Spinal cord (tissue), 10 donors: ENCODE measurements at places on chromosomes 4 and X. TPM values are rescaled to one million over a fixed set of nuclear protein-coding genes. Genes with fewer than 3 reads are reported as not detected.

GRCh38 chrX:134764202-134764785 lies 106.0 kb upstream of the PLAC1 start:
- H3K27ac ChIP-seq = no peak overlapping the region
- H3K4me1 ChIP-seq = no peaks in the 10 kb centered on the region

DNA sequence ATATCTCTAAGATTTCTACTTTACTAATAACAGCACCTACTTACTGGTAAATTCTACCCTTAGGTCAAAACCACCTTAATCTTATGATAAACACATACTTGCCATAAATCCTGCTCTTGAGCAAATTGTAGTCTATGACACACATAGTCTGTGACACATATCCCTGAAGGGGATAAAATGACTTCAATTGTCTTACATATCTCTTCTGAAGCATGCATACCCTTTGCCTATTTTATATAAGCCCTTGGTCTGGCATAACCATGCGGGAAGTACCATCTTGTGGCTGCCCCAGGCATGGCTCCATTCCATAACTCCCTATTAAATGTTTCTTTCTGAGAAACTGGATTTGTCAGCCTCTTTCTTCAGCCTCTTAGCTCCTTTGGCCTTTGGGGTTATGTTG lies 248.9 kb downstream of the SLC7A11 start:
- no peak overlapping the region for H3K27ac ChIP-seq
- no peak overlapping the region for H3K4me3 ChIP-seq
- H3K4me1 ChIP-seq = no peaks in the 10 kb centered on the region
- H3K36me3 ChIP-seq = no peaks in the 10 kb centered on the region

DNA sequence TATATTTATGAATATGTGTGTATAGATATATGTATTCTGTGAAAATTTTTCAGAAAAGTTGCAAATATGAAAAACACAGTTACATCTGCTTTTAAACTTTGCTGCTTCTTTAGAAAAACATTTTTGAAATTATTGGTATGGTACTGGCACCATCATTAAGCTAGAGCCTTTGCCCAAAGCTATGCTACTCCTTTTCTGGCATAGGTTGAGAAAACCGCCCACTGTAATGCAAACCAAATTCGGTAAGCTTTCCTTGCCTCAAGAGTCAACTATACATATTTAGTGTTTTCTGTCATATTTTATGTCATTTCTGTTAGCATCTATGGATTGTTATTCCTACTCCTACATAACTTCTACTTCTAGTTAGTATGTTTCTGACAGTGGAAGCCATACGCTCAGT lies 50.7 kb downstream of the ANTXR2 start:
- H3K4me1 ChIP-seq = no peaks in the 10 kb centered on the region
- H3K36me3 ChIP-seq = peaks cover 2% of the 10 kb centered on the region
- H3K27ac ChIP-seq = no peak overlapping the region
- DNase-seq = no peak

GRCh38 chr4:1469607-1470392 lies 63.6 kb upstream of the NKX1-1 start:
- peaks cover 9% of the 10 kb centered on the region for H3K4me1 ChIP-seq
- no peak for DNase-seq
- H3K27me3 ChIP-seq = peaks cover 33% of the 10 kb centered on the region
- no peak overlapping the region for H3K27ac ChIP-seq

DNA sequence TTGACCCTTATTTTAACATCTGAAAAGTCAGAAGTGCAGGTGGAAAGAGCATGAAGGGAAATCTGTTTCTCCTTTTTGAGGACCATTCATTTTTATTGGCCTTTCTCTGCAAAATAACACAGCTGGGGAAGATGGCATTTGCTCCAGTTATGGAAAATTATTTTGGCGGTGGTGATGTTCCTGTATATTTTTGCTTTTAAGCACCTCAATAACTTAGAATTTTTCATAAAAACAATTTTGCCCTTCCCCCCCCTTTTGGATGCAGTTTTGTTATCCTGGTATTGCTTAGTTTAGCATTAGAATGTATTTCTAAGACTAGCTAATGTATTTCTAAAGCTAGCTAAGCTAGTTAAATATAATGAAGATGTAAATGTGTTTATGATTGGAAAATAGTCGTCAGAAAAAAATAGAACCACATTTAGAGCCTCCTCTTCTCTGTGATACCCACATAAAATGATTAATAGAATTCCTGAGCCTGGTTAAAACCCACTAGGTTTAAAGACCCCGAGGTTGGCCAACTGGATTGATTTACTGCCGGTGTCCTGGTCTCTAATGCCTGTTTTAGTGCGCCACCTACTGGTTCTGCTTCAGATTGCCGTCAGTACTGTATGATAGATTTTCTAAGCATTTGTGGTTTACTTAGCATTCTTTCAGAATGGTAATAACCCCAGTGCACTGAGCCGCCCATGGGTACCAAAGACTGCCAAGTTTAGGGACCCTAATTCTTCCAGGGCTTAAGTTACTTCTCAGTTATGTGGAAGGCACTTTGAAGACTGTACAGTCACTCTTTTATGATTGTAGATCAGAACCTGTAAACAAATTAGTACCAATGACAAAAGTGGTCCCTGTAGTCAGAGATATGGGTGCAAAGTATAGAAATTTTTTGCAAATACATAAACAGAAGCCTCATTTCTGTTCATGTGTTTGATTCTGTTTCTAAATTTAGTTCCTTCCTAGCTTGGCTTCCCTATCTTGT lies 11.4 kb downstream of the KLF3 start:
- H3K4me3 ChIP-seq = no peak overlapping the region
- H3K27me3 ChIP-seq = no peaks in the 10 kb centered on the region
- H3K4me1 ChIP-seq = peaks cover 40% of the 10 kb centered on the region
- DNase-seq = peak; percentile 95
- no peaks in the 10 kb centered on the region for H3K36me3 ChIP-seq

GRCh38 chr4:103567591-103567990 lies 152.2 kb downstream of the TACR3 start:
- H3K4me3 ChIP-seq = no peak overlapping the region
- H3K27ac ChIP-seq = no peak overlapping the region
- H3K27me3 ChIP-seq = no peaks in the 10 kb centered on the region
- H3K36me3 ChIP-seq = no peaks in the 10 kb centered on the region
- DNase-seq = no peak

GRCh38 chrX:55546956-55547355 lies 57.3 kb upstream of the USP51 start:
- H3K4me1 ChIP-seq = no peaks in the 10 kb centered on the region
- no peaks in the 10 kb centered on the region for H3K27me3 ChIP-seq
- H3K4me3 ChIP-seq = no peak overlapping the region
- DNase-seq = no peak
- H3K27ac ChIP-seq = no peak overlapping the region

GRCh38 chr4:43411226-43411625 lies 518.7 kb downstream of the GRXCR1 start:
- H3K36me3 ChIP-seq = no peaks in the 10 kb centered on the region
- H3K27ac ChIP-seq = no peak overlapping the region
- no peaks in the 10 kb centered on the region for H3K27me3 ChIP-seq
- H3K4me3 ChIP-seq = no peak overlapping the region

- no peak for DNase-seq
- no peaks in the 10 kb centered on the region for H3K36me3 ChIP-seq
- H3K27ac ChIP-seq = no peak overlapping the region
- no peaks in the 10 kb centered on the region for H3K27me3 ChIP-seq
These were observed 4.4 kb upstream of the APBB2 start for GRCh38 chr4:41218703-41219102.

GRCh38 chrX:12702509-12703091 lies 88.6 kb upstream of the PRPS2 start:
- H3K4me1 ChIP-seq = no peaks in the 10 kb centered on the region
- peak; percentile 4 for DNase-seq
- H3K4me3 ChIP-seq = no peak overlapping the region
- no peaks in the 10 kb centered on the region for H3K36me3 ChIP-seq
- no peak overlapping the region for H3K27ac ChIP-seq
- no peaks in the 10 kb centered on the region for H3K27me3 ChIP-seq

DNA sequence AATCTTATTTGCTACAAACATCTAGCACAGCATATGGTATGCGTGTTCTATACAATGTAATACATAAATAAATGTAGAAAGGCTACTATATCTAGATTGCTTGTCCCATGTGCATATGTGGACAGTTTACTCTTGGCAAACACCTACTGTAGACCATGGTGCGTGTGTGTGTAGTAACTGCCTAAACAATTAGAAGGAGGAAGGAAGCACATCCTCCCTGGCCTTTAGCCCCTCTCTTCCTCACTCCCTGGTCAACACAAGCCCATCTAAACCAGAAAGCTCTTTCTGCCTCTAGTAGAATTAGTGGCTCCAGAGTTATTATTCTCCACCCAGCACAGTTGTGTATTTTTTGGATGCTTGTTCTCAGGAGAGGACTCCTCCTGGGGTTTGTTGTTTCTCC lies 73.9 kb downstream of the KDR start:
- no peak overlapping the region for H3K4me3 ChIP-seq
- no peaks in the 10 kb centered on the region for H3K4me1 ChIP-seq
- H3K36me3 ChIP-seq = no peaks in the 10 kb centered on the region
- H3K27ac ChIP-seq = no peak overlapping the region
- H3K27me3 ChIP-seq = no peaks in the 10 kb centered on the region

The CLIC2 gene
- 10.1 TPM for total RNA-seq

- no peak overlapping the region for H3K27ac ChIP-seq
- H3K36me3 ChIP-seq = no peaks in the 10 kb centered on the region
- H3K4me1 ChIP-seq = no peaks in the 10 kb centered on the region
- no peak overlapping the region for H3K4me3 ChIP-seq
- no peak for DNase-seq
These were observed 60.4 kb downstream of the REELD1 start for GRCh38 chr4:146274774-146275173.

DNA sequence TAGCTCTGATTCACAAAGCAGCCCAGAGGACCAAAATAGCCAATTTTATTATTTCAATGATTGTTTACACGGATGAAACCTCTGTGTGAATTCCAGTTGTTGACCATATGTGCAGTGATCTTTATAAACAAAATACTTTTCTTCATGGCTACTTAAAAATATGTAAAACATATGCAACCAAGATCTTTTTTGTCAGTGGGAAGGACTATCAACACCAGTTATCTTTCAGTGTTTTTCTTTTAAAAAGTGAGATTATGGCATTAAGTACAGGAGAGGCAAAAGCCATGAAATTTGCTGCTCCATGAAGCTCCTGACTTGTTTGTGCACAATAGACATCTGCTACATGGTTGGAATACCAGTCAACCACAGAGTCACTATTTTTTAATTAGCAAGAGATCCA lies 184.4 kb downstream of the DKK2 start:
- no peak for DNase-seq
- no peaks in the 10 kb centered on the region for H3K4me1 ChIP-seq
- H3K27me3 ChIP-seq = no peaks in the 10 kb centered on the region
- no peak overlapping the region for H3K4me3 ChIP-seq
- no peak overlapping the region for H3K27ac ChIP-seq
- no peaks in the 10 kb centered on the region for H3K36me3 ChIP-seq

- no peaks in the 10 kb centered on the region for H3K27me3 ChIP-seq
- no peaks in the 10 kb centered on the region for H3K36me3 ChIP-seq
- H3K4me3 ChIP-seq = no peak overlapping the region
- DNase-seq = no peak
- no peaks in the 10 kb centered on the region for H3K4me1 ChIP-seq
These were observed 47.7 kb upstream of the MGST2 start for GRCh38 chr4:139617702-139618490.

The PNCK gene
- total RNA-seq = 38.6 TPM

GRCh38 chrX:53723381-53723780 lies 36.9 kb upstream of the HUWE1 start:
- H3K4me3 ChIP-seq = no peak overlapping the region
- no peaks in the 10 kb centered on the region for H3K4me1 ChIP-seq
- H3K27ac ChIP-seq = no peak overlapping the region
- peak; percentile 5 for DNase-seq
- H3K27me3 ChIP-seq = peaks cover 3% of the 10 kb centered on the region

GRCh38 chr4:32499171-32499570 lies 1779.0 kb downstream of the PCDH7 start:
- H3K36me3 ChIP-seq = no peaks in the 10 kb centered on the region
- no peak overlapping the region for H3K27ac ChIP-seq
- H3K4me1 ChIP-seq = no peaks in the 10 kb centered on the region
- no peaks in the 10 kb centered on the region for H3K27me3 ChIP-seq
- no peak overlapping the region for H3K4me3 ChIP-seq

The PNMA3 gene
- 24.8 TPM for total RNA-seq

The BEX4 gene
- total RNA-seq = 106 TPM

DNA sequence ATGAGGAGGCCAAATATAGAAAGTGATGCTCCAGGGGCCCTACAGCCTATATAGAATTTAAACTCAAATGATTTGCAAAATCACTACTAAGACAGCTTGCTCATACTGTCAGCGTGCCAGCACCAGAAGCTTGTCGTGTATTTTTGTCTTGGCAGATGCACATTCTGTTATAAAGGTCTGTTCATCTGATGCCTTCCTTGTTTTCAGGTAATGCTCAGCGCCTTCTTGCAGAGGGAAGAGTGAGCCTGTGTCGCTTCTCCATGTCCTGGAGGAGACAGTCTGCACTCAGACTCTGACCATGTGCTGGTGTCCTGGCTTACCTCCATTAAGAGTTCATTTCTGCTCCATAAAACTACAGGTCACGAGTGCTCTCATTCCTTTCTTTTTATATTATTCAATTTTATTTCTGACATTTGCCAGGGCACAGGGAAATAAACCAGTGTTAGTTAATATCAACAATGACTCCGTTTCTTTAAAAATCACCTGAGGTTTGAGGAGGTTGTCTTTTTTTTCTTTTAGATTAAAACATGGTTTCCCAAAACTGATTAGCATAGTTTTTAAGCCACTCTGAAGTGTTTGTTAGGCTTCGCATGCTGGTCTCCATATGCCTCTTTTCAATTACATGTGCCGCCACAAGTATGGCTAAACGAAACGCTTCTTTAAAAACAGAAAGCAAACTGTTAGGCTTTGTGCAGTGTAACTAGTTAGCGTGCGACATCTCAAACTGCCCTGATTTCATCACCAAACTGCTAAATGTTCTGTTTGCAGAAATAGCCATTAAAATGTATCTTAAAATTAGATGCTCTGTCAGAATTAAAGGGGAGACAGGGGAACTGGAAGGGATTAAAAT lies 215.2 kb upstream of the GK2 start:
- no peaks in the 10 kb centered on the region for H3K4me1 ChIP-seq
- DNase-seq = no peak
- no peaks in the 10 kb centered on the region for H3K36me3 ChIP-seq
- H3K27me3 ChIP-seq = no peaks in the 10 kb centered on the region
- H3K27ac ChIP-seq = no peak overlapping the region
- H3K4me3 ChIP-seq = no peak overlapping the region

GRCh38 chrX:130147631-130148030 lies 18.0 kb downstream of the AIFM1 start:
- no peak overlapping the region for H3K4me3 ChIP-seq
- H3K27me3 ChIP-seq = no peaks in the 10 kb centered on the region
- no peak overlapping the region for H3K27ac ChIP-seq
- no peaks in the 10 kb centered on the region for H3K4me1 ChIP-seq

The IQSEC2 gene
- total RNA-seq = 13.6 TPM

- H3K27ac ChIP-seq = no peak overlapping the region
- H3K4me3 ChIP-seq = no peak overlapping the region
- H3K4me1 ChIP-seq = no peaks in the 10 kb centered on the region
- DNase-seq = no peak
- no peaks in the 10 kb centered on the region for H3K27me3 ChIP-seq
- no peaks in the 10 kb centered on the region for H3K36me3 ChIP-seq
These were observed 42.0 kb downstream of the ELOVL6 start for GRCh38 chr4:110156442-110156841.
